ENCODE measurements at places on chromosomes 13 and 19. TPM values are rescaled to one million over a fixed set of nuclear protein-coding genes. Genes with fewer than 3 reads are reported as not detected.

CBY2 gene
- not detected for total RNA-seq

CRTC1 gene
- total RNA-seq: 4.8 TPM

OR7A5 gene
- total RNA-seq: not detected

SPACA4 gene
- not detected for total RNA-seq

PABPC3 gene
- 0.23 TPM for total RNA-seq

PNMA8A gene
- total RNA-seq: 10.8 TPM

ERF gene
- 125 TPM for total RNA-seq

Data from A549 treated with ZK216348 at 1 μM for 4 hours (cell line).